ENCODE measurements at places on chromosomes 2 and 18. TPM values are rescaled to one million over a fixed set of nuclear protein-coding genes. Genes with fewer than 3 reads are reported as not detected.

DNA sequence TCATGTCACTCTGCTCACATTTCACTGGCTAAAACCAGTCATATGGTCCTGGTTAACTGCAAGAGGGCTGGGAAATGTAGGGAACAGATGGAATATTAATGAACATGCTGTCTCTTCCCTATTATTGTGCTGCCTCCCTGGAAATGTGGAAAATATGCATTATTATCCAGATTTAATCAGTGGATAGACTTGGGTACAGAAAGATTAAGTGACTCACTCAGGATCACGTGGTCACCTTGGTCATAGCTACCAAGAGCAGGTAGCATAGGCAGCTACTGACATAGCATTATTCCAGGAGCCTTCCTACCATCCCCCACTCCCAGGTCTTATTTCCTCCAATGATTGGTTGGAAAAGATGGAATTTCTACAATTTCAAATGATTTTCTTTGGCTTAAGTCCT lies 141.1 kb downstream of the HRH4 start:
- no peak for DNase-seq
- H3K27ac ChIP-seq: no peak overlapping the region
- no peaks in the 10 kb centered on the region for H3K27me3 ChIP-seq
- no peak overlapping the region for H3K4me3 ChIP-seq

CCDC74A gene
- total RNA-seq: 165 TPM

DNA sequence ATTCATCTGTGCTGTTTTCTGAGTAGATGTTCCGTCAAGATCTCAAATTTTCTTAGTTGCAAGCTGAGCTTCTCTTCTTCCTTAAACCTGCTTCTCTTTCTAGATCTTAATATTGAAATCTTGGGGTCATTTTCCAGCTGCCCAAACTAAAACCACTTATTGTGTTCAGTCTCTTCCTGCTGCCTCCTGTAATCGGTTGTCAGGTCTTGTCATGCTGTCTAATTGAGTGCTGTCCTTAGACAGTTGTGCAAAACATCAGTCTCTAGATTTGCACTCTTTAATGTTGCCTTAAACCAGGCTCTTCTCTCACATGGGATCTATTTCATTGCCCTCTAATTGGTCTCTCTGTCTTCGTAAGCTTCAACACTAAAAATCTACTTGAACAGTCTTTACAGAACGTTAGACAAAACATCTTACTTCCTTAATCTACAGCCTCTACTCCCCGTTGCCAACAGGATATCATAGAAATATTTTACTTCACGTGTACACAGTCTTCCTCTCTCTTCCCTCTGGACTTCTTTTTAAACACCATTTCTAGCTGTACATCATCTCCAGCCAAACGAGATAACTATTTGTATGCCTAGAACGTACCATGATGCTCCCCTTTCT lies 34.9 kb downstream of the GPD2 start:
- H3K4me3 ChIP-seq: no peak overlapping the region
- no peak overlapping the region for H3K27ac ChIP-seq
- H3K4me1 ChIP-seq: peaks cover 6% of the 10 kb centered on the region
- H3K27me3 ChIP-seq: no peaks in the 10 kb centered on the region

AFF3 gene
- total RNA-seq: 27.1 TPM

CCBE1 gene
- total RNA-seq: 1.8 TPM

MRPL53 gene
- 46.0 TPM for total RNA-seq

DNA sequence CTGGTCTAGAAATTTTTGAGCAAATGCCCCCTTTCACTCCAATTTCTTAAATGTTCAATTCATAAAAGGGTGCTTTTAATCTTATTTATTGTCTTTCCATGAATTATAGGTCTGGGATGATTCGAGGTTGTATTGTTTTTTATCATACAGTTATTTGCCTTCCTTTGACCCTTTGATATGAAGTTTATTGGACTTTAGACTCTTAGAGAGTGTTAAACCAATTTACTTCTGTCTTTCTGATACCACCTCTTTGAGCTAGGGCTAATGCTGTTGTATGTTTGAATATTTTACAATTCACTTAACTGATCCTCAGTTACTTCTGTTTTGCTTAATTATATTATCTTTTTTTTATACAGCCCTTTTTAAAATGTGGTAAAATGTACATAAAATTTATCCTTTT lies 89.6 kb upstream of the CYP20A1 start:
- no peaks in the 10 kb centered on the region for H3K36me3 ChIP-seq
- no peak overlapping the region for H3K4me3 ChIP-seq
- H3K27ac ChIP-seq: no peak overlapping the region
- DNase-seq: no peak
- H3K27me3 ChIP-seq: no peaks in the 10 kb centered on the region
- no peaks in the 10 kb centered on the region for H3K4me1 ChIP-seq

NPHP1 gene
- 19.7 TPM for total RNA-seq

DNA sequence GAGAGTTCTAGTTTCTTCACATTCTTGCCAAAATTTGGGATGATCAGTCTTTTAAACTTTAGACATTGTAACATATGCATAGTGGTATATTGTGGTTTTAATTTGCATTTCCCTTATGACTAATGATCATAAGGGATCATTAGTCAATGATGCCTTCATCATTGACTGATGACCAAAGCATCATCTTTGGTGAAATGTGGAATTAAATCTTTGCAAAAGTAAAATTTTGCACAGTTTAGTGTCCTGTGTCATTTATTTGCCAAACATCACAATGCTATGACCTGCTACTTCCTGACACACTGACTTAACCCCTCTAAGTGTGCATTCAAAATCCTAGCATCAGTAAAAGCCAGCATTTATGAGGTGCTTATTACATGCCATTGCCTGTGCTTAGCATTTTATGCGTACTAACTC lies 58.9 kb upstream of the SLC1A4 start:
- H3K4me1 ChIP-seq: no peaks in the 10 kb centered on the region
- H3K27ac ChIP-seq: no peak overlapping the region
- no peak for DNase-seq
- no peaks in the 10 kb centered on the region for H3K36me3 ChIP-seq
- H3K27me3 ChIP-seq: no peaks in the 10 kb centered on the region
- no peak overlapping the region for H3K4me3 ChIP-seq

DNA sequence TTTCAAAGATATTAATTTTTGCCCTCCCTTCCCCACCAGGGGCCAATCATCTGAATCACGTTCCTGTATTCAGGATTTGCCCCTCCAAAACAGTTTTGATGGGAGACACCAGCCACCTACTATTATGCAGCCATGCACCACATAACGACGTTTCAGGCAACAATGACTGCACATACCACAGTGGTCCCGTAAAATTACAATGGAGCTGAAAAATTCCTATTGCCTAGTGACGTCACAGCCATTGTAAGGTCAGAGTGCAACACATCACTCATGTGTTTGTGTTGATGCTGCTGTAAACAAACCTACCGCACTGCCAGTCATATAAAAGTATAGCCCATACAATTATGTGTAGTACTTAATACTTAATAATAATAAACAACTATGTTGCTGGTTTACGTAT lies 22.6 kb downstream of the ITM2C start:
- no peak overlapping the region for H3K27ac ChIP-seq
- peaks cover 5% of the 10 kb centered on the region for H3K4me1 ChIP-seq
- H3K4me3 ChIP-seq: no peak overlapping the region
- H3K36me3 ChIP-seq: no peaks in the 10 kb centered on the region

- peaks cover 16% of the 10 kb centered on the region for H3K4me1 ChIP-seq
- H3K4me3 ChIP-seq: no peak overlapping the region
- no peak overlapping the region for H3K27ac ChIP-seq
- no peaks in the 10 kb centered on the region for H3K27me3 ChIP-seq
- no peaks in the 10 kb centered on the region for H3K36me3 ChIP-seq
These were observed 26.9 kb upstream of the ROCK2 start for GRCh38 chr2:11371092-11371937.

- no peaks in the 10 kb centered on the region for H3K27me3 ChIP-seq
- H3K36me3 ChIP-seq: no peaks in the 10 kb centered on the region
- no peak overlapping the region for H3K27ac ChIP-seq
- no peaks in the 10 kb centered on the region for H3K4me1 ChIP-seq
- H3K4me3 ChIP-seq: no peak overlapping the region
- DNase-seq: no peak
These were observed 102.0 kb upstream of the LRATD1 start for GRCh38 chr2:14530506-14530905.

RNF125 gene
- 2.0 TPM for total RNA-seq

DNA sequence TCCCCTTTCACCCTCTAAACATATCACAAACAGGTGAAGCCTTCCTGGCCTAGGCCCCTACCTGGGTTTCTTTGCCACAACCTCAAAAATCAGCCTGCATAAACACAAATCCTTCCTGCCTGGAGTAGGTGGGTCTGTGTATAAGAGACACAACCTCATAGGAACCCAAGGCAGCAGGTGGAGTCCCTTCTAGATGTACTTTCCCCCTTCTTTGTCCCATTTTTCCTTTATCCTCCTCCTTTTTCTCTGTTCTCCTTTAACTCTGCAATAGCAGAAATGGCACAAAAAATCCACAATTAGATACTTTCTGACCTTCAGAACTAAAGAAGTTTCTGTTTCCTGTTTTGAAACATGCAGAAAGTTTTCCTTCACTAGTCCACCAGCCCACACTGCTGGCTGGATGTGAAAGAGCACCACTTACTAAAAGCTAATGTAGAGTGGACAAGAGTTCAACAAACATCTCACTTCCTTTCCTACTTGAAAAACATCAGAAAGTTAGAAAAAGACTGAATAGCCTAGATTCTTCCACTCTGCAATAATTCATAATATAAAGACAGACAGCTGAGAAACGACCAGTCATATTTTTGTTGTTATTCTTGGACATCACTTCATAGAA lies 11.2 kb downstream of the SLC40A1 start:
- H3K4me3 ChIP-seq: no peak overlapping the region
- DNase-seq: peak; percentile 52
- H3K27me3 ChIP-seq: no peaks in the 10 kb centered on the region
- peak overlapping the region; percentile 48 for H3K27ac ChIP-seq
- no peaks in the 10 kb centered on the region for H3K36me3 ChIP-seq

- no peak overlapping the region for H3K4me3 ChIP-seq
- H3K27me3 ChIP-seq: no peaks in the 10 kb centered on the region
- no peaks in the 10 kb centered on the region for H3K36me3 ChIP-seq
These were observed 30.7 kb upstream of the FRZB start for GRCh38 chr2:182897137-182897536.

NCKAP1 gene
- total RNA-seq: 110 TPM

NEURL3 gene
- 1.7 TPM for total RNA-seq

- no peak for DNase-seq
- H3K4me1 ChIP-seq: peaks cover 12% of the 10 kb centered on the region
- H3K27ac ChIP-seq: no peak overlapping the region
- H3K36me3 ChIP-seq: no peaks in the 10 kb centered on the region
These were observed 47.7 kb downstream of the BCL2 start for GRCh38 chr18:63271881-63272299.

DNA sequence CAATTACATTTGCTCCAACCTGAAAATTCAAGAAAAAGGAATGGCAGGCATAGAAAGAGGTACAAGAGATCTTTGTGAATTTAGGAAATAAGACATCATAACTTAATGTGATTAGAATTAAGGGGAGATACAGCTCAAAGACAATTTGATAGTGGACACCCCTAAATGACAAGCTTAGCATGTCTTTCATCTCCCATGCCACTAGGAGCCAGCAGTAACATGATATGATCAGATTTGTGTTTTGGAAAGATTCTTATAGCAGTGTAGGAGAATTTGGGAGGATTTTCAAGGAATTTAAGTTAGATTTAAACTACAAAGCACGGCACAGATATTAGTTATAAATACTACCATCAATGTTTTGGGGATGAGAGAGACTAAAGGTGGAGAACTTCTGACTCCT lies 340.8 kb downstream of the RDH14 start:
- no peak for DNase-seq
- H3K27me3 ChIP-seq: no peaks in the 10 kb centered on the region
- no peak overlapping the region for H3K27ac ChIP-seq

DNA sequence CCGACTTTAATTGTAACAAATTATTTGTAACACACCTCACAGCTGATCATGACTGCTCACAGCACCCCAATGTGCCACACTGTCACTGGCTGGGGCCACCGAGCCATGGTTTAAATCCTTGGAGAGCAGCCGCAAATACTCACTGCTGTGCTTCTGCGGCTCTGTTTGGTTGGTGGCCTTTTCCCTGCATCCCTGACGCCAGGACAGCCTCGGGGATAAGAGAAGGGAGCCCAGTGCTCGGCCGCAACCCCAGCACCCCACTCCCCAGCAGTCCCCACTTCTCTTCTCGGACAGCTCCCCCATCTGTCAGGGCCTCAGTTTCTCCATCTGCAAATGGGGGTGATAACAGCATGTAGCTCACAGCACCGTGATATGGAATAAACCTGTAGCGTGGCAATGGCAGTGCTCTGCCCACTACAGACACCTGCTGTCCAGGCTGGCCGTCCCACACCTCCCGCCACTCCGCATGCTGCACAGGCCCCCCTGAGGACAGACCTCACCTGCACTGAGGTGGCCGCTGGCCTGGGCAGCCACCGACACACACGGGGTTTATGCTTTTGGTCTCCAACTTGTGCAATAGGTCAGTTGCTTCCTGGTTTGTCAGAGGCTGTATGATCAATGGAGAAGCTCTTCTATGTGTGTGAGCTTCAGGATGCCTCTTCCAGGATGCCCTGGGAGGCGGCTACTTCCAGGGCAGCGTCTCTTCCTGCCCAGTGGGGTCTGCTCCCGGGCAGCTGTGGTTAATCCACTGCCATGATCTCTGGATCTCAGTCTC lies 87.1 kb downstream of the NDUFA10 start:
- H3K36me3 ChIP-seq: no peaks in the 10 kb centered on the region
- no peak overlapping the region for H3K4me3 ChIP-seq
- no peaks in the 10 kb centered on the region for H3K4me1 ChIP-seq
- peak; percentile 8 for DNase-seq

- no peak overlapping the region for H3K27ac ChIP-seq
- H3K4me1 ChIP-seq: no peaks in the 10 kb centered on the region
- no peak for DNase-seq
- H3K27me3 ChIP-seq: no peaks in the 10 kb centered on the region
- no peaks in the 10 kb centered on the region for H3K36me3 ChIP-seq
- no peak overlapping the region for H3K4me3 ChIP-seq
These were observed 246.1 kb downstream of the EXOC6B start for GRCh38 chr2:72579591-72580180.

TLX2 gene
- 1.3 TPM for total RNA-seq

GRCh38 chr2:105437708-105438103 lies 38.9 kb upstream of the FHL2 start:
- H3K27ac ChIP-seq: peak overlapping the region; percentile 61
- no peaks in the 10 kb centered on the region for H3K36me3 ChIP-seq
- peaks cover 18% of the 10 kb centered on the region for H3K4me1 ChIP-seq
- no peaks in the 10 kb centered on the region for H3K27me3 ChIP-seq

GRCh38 chr18:48649231-48649630 lies 110.4 kb downstream of the CTIF start:
- H3K27me3 ChIP-seq: no peaks in the 10 kb centered on the region
- no peaks in the 10 kb centered on the region for H3K4me1 ChIP-seq
- DNase-seq: no peak
- H3K36me3 ChIP-seq: no peaks in the 10 kb centered on the region

Measured in testis (tissue), 5 donors.